ENCODE measurements at places on chromosomes 4 and X.

GRCh38 chr4:159145992-159146330 lies 43.1 kb downstream of the RAPGEF2 start:
- no peak for DNase-seq

DNA sequence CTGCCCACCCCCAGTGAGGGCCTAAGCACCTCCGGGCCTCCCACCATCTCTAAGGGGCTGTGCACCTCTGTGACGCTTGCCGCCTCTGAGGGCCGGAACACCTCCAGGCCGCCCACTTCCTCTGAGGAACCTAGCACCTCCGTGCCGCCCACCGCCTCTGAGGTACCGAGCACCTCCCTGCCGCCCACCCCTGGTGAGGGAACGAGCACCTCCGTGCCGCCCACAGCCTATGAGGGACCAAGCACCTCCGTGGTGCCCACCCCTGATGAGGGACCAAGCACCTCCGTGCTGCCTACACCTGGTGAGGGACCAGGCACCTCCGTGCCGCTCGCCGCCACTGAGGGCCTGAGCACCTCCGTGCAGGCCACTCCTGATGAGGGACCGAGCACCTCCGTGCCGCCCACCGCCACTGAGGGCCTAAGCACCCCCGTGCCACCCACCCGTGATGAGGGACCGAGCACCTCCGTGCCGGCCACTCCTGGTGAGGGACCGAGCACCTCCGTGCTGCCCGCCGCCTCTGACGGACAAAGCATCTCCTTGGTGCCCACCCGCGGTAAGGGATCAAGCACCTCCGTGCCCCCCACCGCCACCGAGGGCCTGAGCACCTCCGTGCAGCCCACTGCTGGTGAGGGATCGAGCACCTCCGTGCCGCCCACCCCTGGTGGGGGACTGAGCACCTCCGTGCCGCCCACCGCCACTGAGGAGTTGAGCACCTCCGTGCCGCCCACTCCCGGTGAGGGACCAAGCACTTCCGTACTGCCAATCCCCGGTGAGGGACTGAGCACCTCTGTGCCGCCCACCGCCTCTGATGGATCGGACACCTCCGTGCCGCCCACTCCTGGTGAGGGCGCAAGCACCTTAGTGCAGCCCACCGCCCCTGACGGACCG lies 977 bp downstream of the MAGEE1 start:
- peak; percentile 38 for DNase-seq

DNA sequence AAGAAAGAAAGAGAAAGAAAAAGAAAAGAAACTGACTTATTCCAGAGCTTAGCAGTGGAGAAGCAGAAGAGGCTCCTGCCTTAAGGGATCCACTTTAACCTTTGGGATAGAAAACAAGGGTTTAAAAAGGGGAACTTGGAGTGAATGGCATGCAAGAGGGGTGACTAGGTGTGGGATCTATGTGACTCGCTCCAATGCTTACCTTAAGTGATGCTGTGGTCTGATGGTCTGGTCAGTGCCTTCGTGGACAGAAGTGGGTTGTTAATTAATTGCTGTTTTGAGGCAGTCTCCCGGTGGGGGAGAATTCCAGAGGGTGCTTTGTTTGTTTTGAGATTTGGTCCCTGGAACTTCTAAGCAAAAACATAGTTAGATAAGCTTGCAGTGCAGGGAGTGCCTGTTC lies 21.1 kb upstream of the RHOXF1 start:
- DNase-seq = no peak

DNA sequence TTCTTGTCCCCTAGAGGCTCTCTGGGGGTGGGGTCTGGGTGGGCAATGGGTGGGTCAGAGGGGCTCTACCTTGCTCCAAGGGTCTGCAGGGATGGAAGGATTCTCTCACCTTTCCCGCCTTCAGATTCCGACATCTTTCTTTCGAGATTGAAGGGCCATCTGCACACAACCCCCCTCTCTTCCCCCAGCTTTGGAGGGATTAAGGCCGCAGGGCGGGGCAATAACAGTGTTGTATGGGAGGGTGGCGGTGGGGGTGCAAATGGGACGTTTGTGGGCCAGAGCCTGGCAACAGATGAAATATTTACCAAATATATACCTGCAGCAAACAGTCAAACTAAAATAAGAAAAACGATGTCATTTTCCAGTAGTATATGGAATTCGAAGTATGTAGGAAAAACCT lies at the start of gene CACNA1F:
Gene CACNA1F, minus strand, starts transcription at position 165 of the 400 bp plus-strand sequence. Its CDS starts 31 bp downstream, at position 134.
- DNase-seq = no peak

GRCh38 chr4:17234678-17235077 lies 277.2 kb downstream of the QDPR start:
- no peak for DNase-seq

DNA sequence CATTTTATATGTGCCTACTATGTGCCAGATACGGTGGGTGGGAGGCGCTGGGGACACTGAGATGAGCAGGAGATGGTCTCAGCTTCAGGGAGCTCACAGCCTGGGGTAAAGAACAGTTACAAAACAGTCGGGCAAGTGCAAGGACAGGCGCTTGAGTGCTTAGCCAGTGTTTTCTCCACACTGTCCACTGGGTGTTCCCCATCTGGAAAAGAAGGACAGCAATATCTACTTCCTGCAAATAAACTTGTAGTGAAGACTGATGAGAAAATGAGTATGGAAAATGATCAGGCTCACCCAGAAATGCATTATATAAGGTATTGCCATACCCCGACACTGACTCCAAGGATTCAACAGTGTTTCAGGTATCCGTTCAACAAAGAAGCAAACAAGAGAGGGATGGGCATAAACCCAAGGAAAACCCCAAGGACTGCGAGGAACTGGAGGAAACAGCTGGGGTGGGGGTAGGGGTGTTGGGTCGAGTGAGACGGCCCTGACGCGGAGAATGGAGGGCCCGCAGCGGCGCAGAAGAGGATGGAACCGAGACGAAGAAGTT lies 835 bp downstream of the TMEM185A start:
- no peak for DNase-seq

GRCh38 chrX:33218819-33219218 lies 7.5 kb upstream of the DMD start:
- no peak for DNase-seq
